A375 (cell line): ENCODE measurements at places on chromosomes 11 and 22. TPM values are rescaled to one million over a fixed set of nuclear protein-coding genes. Genes with fewer than 3 reads are reported as not detected.

MYO7A gene
- total RNA-seq: 0.49 and 0.88 TPM in 2 replicates

SF3A1 gene
- 63.5 and 78.7 TPM in 2 replicates for total RNA-seq

HPS5 gene
- total RNA-seq: 33.8 and 33.9 TPM in 2 replicates

RASD2 gene
- total RNA-seq: 0.16 TPM in 1 of 2 replicates, not detected in the other

OR4D5 gene
- not detected in 2 replicates for total RNA-seq

SBF1 gene
- 51.5 and 55.0 TPM in 2 replicates for total RNA-seq

SLC17A6 gene
- not detected in 2 replicates for total RNA-seq

ADM2 gene
- total RNA-seq: 6.3 and 7.4 TPM in 2 replicates

GGTLC2 gene
- total RNA-seq: not detected in 2 replicates

TBX1 gene
- not detected in 2 replicates for total RNA-seq

OR8G5 gene
- total RNA-seq: 1.1 TPM in 1 of 2 replicates, not detected in the other

PRG3 gene
- not detected in 2 replicates for total RNA-seq

MB gene
- total RNA-seq: not detected in 2 replicates

SCUBE2 gene
- not detected in 2 replicates for total RNA-seq

OR8A1 gene
- total RNA-seq: 0.61 and 0.64 TPM in 2 replicates
